ENCODE measurements at places on chromosomes 16 and 17.

DNA sequence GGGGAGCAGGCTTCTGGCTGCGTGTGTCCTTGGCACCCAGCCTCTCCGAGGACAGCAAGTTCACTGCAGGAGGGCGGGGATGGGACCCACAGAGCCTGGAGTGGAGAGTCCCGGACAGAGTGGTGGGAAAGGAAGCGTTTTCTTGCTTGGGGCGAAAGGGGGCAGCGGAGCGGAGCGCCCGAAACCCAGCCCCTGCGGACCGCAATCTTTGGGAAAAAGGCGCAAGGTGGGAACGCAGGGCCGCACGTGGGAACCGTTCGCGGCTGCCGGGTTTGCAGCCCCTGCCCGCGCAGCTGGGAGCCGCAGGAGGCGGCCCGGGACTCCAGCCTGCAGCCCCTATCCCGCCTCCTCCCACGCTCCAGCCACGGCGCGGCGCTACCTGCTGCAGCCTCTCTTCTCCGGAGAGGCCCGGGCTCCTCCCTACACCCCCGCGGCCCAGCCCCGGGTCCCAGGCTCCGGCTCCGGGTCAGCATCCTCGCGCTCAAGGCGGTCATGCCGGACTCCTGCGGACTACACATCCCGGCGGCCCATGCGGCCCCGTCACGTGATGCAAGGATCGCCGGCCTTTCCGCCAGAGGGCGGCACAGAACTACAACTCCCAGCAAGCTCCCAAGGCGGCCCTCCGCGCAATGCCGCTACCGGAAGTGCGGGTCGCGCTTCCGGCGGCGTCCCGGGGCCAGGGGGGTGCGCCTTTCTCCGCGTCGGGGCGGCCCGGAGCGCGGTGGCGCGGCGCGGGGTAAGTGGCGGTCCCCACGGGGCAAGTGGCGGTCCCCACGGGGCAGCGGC is at the start of the genes NTHL1 and TSC2:
NTHL1 (minus strand) TSS at position 505 of the 786 bp plus-strand sequence; CDS start at position 494, 11 bp downstream.
TSC2 (plus strand) TSS at position 656 of the 786 bp plus-strand sequence. CDS start 631 bp downstream, outside the sequence.
- peak; percentile 88 for DNase-seq

DNA sequence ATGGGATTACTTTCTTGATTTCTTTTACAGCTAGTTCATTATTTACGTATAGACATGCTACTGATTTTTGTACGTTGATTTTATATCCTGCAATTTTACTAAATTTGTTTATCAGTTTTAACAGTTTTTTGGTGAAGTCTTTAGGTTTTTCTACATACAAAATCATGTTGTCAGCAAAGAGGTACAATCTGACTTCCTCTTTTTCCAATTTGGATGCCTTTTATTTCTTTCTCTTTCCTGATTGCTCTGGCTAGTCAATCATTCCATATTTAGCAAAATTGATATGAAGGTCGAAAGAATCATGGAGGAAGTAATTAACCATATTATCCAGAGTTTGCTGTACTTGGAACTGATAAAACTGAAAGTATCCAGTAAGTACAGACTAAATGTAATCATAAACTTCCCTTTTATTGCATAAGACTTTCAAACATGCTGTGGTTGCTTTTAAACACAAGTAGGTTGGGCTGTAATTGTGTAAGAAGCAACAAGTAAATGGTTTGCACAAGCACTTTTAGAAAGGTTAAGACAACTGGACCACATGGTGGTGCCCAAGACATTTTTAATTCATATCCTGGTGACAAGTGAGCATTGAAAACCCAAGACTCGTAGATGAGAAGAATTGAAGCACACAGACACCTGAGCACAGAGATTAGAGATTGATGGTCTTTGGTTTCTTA is 8.4 kb downstream of the GDE1 start:
- no peak for DNase-seq

DNA sequence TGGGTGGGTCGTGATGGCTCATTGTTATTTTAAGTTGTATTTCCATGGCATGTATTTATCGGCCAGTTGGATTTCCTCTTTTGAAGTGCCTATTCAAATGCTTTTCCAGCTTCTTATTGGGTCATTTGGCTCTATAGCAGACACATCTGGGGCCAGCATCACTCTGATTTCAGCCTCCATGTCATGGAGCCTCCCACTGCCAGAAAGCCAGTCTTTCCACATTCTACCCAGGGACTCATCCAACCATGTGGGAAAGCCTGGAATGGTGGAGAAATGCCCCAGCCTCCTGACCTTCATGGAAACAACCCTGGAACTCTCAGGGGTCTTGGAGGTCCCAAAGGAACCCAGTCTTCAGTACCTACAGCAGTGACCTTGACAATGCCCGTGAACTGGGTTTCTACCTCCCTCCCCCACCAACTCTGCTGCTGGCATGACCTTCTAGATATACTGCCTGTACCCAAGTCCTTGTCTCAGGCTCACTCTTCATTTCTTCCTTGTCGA is 33.8 kb upstream of the ADGRG1 start:
- DNase-seq = no peak

- DNase-seq = peak; percentile 60
Observed at GRCh38 chr16:80526418-80527061, 14.3 kb upstream of the DYNLRB2 start.

DNA sequence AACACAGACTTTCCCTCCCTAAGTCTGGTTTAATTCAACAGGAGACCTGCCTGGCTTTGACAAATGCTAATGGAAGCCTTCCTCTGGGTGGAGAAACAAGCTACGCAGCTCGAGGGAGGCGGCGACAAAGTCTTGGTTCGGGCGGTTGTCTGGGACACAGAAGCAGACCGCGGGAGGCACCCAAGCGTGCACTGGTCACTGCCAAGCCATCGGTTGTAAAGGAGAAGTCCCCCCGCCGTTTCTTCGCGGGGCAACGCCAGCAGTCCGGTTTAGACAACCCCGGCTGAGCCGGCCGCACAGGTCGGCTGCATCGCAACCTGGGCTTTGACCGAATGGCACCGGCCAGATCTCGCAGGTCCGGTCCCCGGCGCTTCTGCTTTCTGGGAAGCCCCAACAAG is 586 bp downstream of the GLYR1 start:
- DNase-seq = no peak

GRCh38 chr16:69775563-69775962 is 13.4 kb downstream of the WWP2 start:
- no peak for DNase-seq

- DNase-seq = no peak
Observed at GRCh38 chr17:76131692-76132573, 9.1 kb downstream of the FOXJ1 start.

DNA sequence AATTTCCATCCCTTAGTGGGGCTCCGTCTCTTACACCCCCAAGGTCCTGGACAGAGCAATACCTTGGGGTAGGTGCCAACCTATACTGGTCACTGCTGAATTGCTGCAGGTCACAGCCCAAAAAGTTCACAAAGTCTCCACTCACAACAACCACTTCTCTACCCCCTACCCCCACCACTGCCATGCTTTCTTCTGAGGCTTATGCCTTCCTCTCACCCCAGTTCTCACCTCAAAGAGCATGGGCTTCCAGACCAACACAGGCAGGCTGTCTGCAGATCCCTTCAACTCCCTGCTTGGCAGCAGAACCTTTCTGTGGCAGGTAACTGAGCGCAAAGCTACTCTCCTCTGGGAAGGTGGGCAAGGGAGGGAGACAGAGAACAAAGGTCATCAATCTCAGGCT is 35.5 kb downstream of the C16orf78 start:
- DNase-seq = no peak

DNA sequence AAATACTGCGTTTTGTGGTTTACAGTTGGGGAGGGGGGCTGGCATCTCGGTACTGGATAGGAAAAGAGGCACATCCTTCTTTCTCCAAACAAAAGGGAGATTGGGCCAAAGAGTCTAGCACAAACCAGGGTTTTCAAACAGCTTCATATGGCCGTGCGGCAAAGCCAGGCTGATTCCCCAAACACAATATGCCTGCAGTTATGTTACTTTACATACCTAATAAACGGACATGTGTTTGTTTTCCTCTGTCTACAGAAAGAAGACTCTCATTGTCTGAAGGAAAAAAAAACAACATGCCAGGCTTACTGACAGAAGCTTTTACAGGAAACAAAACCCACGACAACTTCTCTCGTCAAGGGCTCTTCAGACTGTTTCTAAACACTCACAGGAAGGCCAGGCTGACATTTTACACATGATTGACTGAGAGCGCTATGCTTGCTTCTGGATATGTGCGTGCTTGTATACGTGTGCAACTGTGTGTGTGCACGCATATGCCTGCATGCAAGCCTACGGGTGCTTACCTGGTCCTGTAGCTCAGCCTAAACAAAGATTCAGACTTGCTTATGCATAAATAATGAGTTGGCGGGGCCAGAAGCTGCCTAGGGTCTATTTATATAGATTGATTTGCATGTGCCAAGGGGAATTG is 461.0 kb upstream of the C16orf82 start:
- DNase-seq = no peak

DNA sequence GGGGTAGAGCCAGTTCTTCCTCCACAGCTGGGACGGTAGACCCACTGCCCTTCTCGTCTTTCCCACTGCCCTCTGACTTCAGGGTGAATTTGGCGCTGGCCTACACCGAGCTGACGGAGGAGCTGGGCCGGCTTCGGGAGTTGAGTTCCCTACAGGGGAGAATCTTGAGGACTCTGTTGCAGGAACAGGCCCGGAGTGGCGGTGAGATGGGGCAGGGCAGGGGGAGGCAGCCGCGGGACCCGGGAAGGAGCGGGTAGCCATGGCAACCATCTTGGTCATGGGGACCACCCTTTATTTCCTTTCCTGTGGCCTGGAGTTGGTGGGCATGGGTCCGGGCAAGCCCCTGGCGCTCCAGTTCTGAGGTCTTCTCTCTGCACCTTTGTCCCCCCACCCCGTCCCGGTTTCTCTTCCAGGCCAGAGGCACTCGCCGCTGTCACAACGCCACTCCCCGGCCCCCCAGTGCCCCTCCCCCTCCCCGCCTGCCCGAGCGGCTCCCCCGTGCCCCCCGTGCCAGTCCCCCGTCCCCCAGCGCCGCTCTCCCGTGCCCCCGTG is 14.4 kb downstream of the TBKBP1 start:
- DNase-seq = no peak

DNA sequence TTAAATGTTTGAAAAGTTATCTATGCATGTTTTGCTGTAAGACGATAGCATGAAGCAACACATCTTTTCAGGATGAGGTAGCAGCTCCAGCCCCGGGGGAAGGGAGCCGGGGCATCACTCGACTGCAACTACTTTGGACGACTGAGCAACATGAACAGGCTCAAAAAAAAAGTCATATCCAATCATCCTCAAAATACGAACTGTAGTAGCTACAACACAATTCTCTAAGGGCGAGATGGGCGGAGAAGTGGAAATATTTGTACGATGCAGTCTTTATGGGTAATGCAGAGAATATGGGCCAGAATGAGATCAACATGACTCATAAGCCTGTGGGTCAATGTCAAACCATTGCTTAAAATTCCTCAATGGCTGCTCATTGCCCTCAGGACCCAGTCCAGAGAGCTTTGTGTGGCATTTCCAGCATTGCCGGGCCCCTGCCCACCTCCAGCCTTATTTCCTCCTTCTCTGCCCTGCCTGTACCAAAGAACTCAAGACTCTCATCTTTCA is 17.7 kb upstream of the SMURF2 start:
- no peak for DNase-seq

GRCh38 chr17:69723741-69724140 is 309.2 kb downstream of the MAP2K6 start:
- no peak for DNase-seq

GRCh38 chr17:50594128-50594823 is 33.8 kb downstream of the CACNA1G start:
- DNase-seq = no peak

GRCh38 chr16:65037556-65037955 is 84.3 kb downstream of the CDH11 start:
- DNase-seq = no peak

- peak; percentile 39 for DNase-seq
Observed at GRCh38 chr17:34998205-34998604, 17.9 kb downstream of the LIG3 start.

GRCh38 chr16:20942256-20942655 is 41.7 kb downstream of the LYRM1 start:
- no peak for DNase-seq

- DNase-seq = no peak
Observed at GRCh38 chr17:55086635-55087058, 118.1 kb downstream of the STXBP4 start.

DNA sequence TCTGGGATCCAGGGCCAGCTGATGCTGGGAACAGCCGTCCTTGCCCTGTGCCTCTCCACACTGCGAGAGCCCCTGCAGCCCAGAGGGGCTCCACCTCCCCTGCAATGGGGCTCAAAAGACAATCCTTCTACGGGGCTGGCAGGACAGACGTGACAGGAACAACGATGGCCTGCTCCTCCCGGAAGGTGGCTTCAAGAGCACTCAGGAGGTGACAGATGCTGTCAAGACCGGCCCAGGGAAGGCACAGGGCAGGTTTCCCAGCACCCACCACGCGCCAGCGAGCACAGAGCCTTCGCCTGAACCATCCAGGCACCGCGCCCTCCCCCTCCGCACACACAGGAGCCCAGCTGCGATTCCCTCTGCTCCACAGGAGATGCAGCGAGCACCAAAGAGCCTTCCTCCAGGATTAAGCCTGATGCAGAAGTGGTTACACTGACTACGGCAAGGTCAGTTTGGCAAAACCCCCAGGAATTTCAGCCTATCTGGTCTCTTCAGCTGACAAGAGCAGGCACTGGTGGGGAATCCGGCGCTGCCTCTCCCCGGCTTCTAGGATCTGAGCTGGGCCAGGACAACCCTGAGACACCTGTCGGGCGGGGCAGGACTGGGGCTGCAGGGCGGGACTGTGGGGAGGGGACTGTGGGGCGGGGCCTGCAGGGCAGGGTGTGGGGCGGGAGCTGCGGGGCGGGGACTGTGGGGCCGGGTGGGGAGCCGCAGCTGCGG is 103.4 kb downstream of the ZNF778 start:
- no peak for DNase-seq

DNA sequence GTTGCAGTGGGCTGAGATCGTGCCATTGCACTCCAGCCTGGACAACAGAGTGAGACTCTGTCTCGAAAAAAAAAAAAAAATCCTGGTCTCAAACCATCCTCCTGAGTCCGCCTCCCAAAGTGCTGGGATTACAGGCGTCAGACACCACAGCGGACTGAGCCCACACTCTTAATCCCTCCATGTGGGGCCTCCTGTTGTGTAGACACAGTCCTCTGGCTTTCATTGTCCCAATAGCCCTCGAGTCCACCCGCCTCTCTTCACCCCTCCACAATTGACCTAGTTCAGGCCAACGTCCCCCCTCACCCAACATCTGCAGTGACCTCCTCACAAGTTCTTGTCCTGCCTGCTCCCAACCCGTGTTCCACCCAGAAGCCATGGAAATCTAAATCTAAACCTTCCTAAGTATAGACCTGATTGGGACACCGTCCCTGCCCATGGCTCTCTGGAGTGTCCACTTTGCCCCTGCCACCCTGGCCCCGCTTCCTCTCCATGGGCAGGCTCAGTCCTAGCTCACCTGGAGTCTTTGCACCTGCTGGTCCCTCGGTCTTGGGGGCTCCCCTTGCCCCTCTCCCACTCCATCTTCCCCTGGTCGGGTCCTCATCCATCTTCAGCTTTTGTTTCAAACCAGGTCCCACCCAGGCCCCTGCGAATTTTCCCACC is 46.7 kb downstream of the HAPSTR1 start:
- DNase-seq = no peak

GRCh38 chr16:65021852-65022595 is 99.8 kb downstream of the CDH11 start:
- DNase-seq = no peak

Data from Jurkat, Clone E6-1 (cell line).